A549 treated with ZK216348 at 1 μM for 4 hours (cell line): ENCODE measurements at places on chromosomes 5 and 9. TPM values are rescaled to one million over a fixed set of nuclear protein-coding genes. Genes with fewer than 3 reads are reported as not detected.

CNTNAP3 gene
- 7.4 to 12.7 TPM (median 9.9 TPM) in 5 replicates for total RNA-seq

SIGMAR1 gene
- 151 to 215 TPM (median 198 TPM) in 5 replicates for total RNA-seq

IGIP gene
- 0.88 to 1.0 TPM (median 0.95 TPM) in 5 replicates for total RNA-seq

OR13C2 gene
- not detected in 5 replicates for total RNA-seq

TRAF2 gene
- total RNA-seq: 29.7 to 66.1 TPM (median 60.1 TPM) in 5 replicates
